AG09319 (cell line): ENCODE measurements at places on chromosomes 12 and 14.

DNA sequence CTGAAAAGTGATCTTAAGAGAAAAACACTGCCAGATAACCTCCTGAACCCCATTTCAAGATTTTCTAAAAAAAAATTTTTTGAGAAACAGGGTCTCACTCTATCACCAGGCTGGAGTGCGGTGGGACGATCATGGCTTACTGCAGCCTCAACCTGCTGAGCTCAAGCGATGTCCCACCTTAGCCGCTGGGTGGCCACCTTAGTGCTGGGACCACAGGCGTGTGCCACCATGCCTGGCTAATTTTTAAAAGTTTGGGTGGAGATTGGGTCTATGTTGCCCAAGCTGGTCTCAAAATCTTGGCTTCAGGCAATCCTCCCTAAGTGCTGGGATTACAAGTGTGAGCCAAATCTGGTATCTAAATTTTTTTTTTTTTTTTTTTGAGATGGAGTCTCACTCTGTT is 3.4 kb downstream of the PNMA1 start:
- no peak for DNase-seq

- DNase-seq = no peak
Measured at GRCh38 chr14:97709552-97709951, 912.4 kb downstream of the VRK1 start.

GRCh38 chr12:87793131-87793530 is 236.1 kb downstream of the C12orf50 start:
- DNase-seq = no peak

- no peak for DNase-seq
Measured at GRCh38 chr12:45296046-45296586, 80.2 kb downstream of the ANO6 start.

DNA sequence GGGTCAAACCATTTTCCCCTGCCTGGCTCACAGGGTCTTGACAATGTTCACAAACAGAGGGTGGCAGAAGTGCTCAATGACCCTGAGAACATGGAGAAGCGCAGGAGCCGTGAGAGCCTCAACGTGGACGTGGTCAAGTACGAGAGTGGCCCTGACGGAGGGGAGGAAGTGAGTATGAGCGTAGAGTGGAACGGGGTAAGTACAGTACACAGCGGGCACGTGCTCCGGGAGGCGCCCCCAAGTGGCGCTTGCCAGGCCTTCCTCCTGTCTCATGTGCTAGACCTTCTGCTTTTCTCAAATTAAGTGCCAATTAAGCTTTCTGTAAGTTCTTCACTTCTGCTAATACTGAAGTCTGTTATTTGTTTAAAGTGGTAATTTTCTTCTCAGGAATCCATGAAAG is 35.9 kb downstream of the XRCC3 start:
- no peak for DNase-seq

DNA sequence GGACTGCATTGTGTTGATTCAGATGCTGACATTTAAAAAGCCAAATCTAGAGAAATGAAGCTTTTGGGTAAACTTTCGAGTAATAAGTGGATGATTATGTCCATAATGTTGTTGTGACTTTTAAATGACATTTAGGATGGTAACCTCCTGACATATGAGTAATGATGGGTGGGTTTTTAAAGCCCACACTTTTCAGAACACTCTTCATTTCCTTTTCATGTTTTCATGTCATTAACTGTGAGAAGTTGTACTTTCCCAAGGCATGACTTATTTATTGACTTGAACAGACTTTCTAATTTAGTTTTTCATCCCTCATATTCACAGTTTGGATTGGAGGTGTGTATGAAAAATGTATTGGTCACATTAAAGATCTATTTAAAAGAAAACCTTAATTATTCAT is 35.5 kb downstream of the RGS6 start:
- DNase-seq = no peak

GRCh38 chr12:49161092-49161795 is 27.6 kb downstream of the TUBA1A start:
- DNase-seq = no peak

DNA sequence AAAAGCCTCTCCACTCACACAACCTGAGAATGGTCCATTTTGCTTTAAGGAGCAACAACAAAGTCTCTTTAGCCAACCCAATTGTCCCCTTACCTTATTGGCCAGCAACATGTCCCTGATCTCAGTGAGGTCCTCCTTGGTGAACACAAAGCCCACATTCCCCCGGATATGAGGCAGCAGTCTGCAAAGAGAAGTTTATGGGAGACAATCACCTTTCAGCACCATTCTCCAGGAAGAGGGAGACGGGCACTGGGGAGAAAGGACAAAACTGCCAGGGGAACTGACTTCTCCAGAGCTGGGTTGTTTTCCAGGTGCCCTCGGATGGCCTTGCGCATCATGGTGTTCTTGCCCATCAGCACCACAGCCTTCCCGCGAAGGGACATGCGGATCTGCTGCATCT is 1.9 kb downstream of the RPLP0 start:
- DNase-seq = no peak
